ENCODE measurements at places on chromosomes 11 and 22. TPM values are rescaled to one million over a fixed set of nuclear protein-coding genes. Genes with fewer than 3 reads are reported as not detected.

DNA sequence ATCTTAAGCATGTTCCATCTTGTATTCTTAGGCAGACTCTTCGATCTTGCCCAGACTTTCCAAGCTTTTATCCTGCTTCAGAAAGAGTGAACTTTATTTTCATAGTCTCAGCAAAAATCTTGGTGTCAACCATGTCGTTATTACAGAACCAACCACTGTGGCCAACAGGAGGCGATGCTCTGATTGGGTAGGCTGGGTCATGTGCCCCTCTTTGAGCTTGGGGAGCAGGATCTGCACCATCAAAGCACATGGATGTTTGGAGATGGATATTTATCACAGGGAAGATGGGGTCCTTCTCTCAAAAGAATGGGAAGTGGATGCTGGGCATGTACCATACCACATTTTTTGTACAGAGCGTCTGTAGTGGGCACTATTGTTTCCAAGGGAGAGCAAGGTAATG is 197.4 kb downstream of the MYO18B start:
- DNase-seq, result no peak

The TRMT2A gene
- 55.8 TPM for total RNA-seq

DNA sequence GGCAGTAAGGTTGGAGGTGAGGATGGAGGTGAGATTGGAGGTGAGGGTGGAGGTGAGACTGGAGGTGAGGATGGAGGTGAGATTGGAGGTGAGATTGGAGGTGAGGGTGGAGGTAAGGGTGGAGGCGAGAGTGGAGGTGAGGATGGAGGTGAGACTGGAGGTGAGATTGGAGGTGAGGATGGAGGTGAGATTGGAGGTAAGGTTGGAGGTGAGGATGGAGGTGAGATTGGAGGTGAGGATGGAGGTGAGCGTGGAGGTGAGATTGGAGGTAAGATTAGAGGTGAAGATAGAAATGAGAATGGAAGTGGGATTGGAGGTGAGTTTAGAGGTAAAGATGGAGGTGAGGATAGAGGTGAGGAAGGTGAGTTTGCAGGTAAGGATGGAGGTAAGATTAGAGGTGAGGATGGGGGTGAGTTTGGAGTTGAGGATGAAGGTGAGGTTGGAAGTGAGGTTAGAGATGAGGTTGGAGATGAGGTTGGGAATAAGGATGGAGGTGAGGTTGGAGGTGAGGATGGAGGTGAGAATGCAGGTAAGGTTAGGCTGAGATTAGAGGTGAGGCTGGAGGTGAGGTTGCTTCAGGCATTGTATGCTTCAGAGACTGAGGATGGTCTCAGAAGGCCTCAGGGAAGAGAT is 12.2 kb downstream of the NCF4 start:
- DNase-seq, result no peak

- no peak for DNase-seq
Measured at GRCh38 chr11:89433278-89433677, 57.9 kb downstream of the NOX4 start.

The TKFC gene
- total RNA-seq, result 36.1 TPM

DNA sequence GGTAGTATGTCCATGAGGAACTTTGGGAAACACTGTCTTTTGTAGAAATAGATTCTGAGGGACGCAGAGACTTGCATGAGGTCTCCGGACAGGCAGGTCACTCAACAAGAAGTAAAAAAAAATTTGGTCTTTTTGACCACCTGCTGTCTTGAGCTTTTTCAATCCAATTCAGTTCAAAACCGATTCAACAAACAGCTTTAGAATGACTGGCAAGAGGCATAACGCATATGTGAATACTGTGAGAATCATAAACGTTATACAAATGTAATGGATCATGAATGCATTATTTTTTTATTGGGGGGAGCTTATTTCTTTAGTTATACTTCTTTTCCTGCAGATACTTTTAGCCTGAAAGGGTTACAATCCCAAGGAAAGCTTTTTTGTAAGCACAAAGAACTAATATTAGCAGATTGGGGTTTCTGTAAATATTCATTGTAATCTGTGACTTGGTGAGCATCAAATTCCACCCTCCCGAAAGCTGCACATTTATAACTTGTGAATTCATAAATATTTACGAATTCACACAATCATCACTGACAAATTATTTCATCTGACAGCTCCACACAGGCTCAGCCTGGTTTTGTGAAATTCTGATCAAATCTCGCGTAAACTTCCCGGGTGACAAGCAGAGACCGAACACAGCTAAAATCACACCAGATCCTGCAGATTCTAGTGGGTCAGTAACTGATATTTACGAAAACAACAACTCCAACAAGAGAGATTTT is 507.7 kb downstream of the MN1 start:
- DNase-seq, result no peak

Measured in G401 (cell line).